ENCODE measurements at places on chromosomes 1 and 21.

DNA sequence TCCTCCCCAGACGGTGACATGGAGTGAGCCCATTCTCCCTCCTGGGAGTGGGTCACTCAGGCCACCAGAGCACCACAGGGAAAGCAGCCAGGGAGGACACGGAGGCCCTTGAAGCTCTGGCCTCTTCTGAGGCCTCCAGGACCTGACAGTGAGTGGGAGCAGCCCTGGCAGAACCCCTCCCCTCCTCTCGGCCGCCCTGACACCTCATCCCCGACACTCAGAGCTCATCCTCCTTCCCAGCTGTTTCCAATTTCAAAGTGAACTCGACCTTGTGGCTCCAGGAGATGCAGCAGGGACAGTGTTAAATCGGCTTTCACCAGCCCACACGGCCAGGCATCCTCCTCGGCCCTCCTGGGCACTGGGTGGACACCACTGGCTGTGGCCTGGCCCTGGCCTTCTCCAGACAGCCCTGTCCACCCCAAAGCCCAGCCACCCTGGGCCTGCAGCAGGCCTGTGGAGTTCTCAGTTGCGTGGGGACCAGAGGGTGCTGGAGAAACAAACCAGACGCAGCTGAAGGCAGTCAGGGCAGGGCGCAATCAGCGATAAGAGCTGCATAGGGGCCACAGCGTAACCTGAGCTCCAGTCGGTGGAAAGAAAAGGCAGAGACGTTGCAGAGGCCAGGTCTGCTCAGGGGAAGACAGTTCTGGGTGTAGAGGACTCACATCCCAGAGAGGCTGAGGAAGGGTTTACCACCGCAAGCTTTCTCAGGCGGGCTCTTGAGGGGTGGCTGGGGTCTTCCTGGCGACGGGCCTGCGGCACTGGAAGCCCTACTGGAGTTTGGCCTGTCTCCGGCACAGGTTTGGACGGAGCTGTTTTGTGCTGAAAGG lies 27.1 kb downstream of the FTCD start:
- DNase-seq, result no peak

DNA sequence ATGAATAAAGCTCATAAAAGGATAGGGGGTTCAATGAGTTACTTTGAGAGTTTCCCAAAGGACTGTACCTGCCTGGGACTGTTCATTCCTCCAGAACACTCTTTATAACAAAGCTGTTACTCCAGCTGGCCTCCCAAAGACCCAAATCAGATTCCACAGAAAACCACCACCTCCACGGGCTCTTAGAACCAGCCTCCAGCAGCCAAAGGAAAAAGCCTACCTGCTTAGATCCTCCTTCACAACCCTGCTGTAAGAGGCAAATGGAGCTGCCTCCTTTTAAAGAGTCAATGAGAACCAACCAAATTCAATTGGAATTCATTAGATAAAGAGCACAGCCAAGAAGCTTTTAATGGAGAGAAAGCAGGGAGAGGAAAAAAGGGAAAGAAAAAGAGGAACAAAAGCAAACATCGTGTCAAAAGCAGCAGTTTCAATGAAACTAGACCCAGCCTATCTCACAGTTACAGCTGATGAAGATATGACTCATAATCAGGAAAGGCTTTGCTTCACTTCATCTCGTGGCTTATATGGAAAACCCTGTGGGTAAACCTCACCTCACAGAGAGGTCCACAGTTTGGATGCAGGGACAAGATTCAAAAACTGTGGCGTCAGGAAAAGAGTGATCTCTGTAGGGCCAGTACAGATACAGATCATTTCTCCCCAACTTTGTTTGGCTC lies 27.8 kb upstream of the FMO4 start:
- no peak for DNase-seq

DNA sequence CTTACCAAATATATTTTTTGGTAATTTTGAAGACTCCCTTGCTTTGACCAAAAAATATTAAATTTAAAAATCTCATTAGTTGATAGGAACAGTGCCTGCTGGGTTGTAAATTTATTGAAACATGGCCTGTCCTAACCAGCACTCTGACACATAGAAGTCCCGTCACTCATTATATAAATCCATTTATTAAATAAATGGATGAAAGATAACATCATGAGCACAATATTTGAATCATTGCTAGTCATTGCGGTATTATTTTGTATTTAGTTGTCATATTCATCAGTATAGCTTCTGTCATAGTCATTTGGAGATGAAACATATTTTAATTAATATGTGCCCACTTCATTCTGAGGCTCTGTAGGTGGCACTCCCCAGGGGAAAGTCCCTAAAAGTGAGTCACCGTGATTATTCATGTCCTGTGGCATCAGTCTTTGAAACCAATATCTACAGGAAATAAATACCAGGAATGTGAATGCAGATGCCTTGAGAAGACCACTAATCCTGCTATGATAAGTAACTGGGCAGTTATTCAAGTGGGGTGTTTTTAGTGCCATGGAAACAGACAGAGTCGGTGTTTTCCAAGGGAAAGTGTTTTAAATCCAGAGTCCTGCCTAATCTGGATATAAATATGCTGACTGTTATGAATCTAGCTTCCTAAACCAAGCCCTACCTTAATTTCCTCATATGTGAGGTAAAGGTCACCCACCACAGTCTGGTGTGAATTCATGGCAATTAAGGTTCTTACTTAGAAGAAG lies 302.0 kb downstream of the DUSP10 start:
- DNase-seq, result no peak

GRCh38 chr21:37829447-37829846 lies 86.8 kb downstream of the KCNJ6 start:
- DNase-seq, result no peak

DNA sequence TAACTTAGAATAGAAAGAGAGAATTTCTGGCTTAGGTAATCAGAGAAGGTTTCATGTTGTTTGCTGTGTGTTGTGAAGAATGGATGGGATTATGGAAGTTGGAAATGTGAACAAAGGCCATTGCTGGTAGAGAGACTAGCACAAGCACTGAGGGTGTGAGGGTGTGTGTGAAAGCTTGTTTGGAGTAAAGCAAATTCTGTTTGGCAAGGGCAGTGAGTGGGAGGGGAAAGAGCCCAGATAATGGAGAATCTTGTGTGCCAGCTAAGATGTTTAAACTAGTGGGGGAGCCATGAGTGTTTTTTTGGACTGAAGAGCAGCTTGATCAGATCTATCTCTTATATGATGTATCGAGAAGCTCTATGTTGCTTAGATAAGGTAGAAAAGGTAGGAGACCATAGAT lies 107.1 kb downstream of the DISP1 start:
- no peak for DNase-seq

GRCh38 chr1:200364091-200364759 lies 45.6 kb downstream of the ZNF281 start:
- DNase-seq, result no peak

GRCh38 chr1:182718311-182718710 lies 33.9 kb upstream of the RGS8 start:
- DNase-seq, result no peak

- DNase-seq, result no peak
Measured at GRCh38 chr1:236890152-236891056, 95.3 kb downstream of the MTR start.

- no peak for DNase-seq
Measured at GRCh38 chr21:39911286-39912199, 44.3 kb downstream of the PCP4 start.

GRCh38 chr1:201554190-201554600 lies 15.3 kb downstream of the NAV1 start:
- DNase-seq, result no peak

DNA sequence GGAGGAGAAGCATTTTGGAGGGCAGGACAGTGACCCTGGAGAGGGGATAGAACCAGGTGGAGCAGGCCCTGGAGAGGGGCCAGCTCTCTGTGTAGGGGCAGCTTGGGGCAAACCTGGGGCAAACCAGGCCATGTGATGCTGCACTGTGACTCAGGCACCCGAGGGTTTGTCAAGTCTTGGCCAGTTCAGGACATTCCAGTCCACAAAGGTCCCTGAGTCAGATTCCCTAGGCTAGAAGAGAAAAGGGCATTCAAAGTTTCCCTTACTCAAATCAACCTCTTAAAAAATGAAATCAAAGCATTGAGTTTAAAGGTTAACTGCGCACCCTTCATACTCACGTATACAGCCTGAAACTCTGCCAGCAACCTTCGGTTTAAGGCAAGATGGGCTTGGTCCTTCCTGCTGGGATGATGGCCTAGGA lies 25.2 kb upstream of the PLA2G2C start:
- DNase-seq, result no peak

DNA sequence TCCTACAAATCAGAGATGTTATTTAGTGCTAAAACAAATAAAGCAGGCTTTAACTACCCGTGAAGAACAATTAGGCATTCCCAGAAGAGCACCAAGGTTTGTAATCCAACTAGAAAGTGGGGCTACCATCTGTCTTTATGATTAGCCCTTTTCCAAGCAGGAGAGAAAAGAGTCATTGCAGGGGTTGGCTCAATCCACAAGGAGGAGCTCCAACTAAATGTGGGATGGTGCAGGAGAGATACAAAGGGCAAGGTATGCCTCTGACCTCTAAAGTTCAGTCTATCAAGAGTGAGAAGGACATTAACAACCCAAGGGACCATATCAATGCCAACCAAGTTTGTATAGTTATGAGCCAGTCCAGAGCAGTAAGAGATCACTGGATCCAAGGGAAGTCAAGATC lies 382.7 kb upstream of the DUSP10 start:
- DNase-seq, result no peak

- no peak for DNase-seq
Measured at GRCh38 chr1:196544617-196545016, 63.6 kb downstream of the KCNT2 start.

- DNase-seq, result no peak
Measured at GRCh38 chr1:102071451-102071850, 74.7 kb upstream of the OLFM3 start.

GRCh38 chr1:61093525-61094137 lies 11.3 kb downstream of the NFIA start:
- no peak for DNase-seq

DNA sequence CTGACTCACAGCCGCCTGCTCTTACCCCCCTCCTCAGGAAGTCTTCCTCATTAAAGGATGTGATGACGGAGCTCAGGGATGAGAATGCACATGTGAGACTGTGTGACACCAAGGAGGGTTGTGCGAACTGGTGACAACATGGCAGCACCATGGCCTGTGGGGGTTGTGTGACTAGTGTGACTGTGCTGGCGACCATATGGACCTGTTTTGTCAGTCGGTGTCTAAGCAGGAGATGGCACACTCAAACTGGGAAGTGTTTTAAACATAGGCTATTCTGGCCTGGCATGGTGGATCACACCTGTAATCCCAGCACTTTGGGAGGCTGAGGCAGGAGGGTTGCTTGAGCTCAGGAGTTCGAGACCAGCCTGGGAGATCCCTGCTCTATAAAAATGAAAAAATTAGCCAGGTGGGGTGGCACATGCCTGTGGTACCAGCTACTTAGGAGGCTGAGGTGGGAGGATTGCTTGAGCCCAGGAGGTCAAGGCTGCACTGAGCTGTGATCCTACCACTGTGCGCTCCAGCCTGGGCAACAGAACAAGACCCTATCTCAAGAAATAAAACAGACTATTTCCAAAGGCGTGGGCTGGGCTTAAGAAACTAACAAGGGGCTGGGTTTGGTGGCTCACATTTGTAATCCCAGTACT lies 7.4 kb downstream of the TRNP1 start:
- no peak for DNase-seq

DNA sequence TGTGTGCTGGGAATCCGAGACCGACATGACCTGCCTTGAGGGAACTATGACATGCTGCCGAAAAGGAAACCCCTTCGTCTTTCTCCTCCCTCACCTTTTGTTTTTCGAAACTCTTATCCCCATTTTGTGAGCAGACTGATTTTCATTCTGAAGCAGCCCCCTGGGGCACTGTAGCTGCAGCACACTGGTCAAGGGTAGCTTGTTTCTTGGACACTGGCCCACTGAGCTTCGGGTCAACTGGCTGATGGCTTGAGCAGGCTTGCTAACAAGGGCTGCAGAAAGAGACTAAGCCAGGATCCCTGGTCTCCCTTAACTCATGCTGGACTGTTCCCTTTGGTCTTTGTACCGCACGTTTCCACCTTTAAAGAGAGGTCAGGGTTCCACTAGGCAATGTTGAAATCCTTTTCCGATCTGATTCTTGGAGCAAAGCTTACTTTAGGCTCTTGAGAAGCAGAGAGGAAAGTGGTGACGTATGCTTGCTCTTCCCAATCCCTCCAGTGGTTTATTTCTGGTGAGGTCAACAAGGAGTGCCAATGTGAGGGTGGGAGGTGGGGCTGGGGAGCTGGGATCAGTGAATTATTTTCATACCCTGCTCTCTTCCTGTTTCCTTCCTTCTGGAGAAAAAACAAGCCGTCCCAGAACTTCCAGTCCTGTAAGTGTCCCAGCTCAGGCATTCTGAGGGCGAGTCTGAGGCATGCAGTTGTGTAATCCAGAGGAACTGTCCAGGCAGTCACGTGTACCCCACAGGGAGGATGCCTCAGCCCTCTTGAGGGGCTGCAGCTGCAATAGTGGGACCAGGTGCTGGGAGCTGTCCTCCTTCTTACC lies 7.6 kb downstream of the CYP4B1 start:
- no peak for DNase-seq

GRCh38 chr1:204348242-204348641 lies 11.5 kb downstream of the PLEKHA6 start:
- DNase-seq, result no peak

Measured in GM10248 (cell line).